ENCODE measurements at places on chromosomes 3 and 15.

DNA sequence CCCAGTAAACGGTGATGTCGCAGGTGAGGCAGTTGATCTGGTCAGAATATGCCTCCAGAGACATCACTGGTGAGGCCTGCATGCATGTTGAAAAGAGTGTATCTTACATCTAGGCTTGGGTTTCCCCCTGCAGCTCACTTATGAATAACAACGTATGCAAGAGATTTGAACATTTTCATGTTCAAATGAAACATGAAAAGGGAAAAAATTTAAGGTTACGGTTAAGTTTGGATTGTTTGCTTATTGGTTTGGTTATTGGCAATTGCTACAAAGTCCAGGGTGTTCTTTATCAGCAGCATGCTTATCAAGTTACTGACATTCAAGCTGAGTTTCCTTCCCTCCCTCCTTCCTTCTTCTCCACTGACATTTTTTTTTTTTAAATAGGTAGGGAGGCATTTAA is 123.2 kb downstream of the IGF1R start:
- DNase-seq = no peak

GRCh38 chr3:180626844-180627243 is 24.9 kb downstream of the TTC14 start:
- DNase-seq = no peak

DNA sequence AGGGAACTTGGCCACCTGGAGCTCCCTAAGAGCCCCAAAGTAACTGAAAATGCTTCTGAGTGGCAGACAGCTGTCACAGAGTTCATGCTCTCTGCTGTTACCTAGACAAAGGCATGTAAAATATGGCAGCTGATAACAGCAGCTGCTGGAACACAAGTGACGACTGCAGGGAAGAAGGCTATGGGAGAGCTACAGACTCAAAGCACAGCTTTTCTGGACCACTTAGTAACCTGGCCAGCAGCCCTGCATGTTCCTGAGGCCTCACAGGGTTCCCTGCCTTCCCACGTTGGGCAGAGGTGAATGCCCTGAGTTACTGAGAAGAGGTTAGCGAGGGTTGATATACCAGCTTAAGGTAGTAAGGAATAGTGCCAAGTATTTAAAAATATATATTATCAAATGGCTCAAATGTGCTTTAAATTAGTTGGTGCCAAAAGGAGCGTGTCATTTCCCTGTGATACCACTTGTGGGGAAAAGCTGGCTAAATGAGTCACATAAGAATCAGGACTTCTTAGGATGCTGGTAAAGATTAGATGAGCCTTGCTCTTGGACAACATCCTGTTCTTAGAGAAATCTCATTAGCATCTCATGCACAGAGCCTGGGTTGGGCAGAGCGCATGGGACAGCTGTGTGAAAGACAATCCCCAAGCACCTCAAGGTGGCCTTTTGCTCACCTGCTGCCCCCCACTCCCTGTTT is 76.4 kb upstream of the SCN5A start:
- peak; percentile 4 for DNase-seq

DNA sequence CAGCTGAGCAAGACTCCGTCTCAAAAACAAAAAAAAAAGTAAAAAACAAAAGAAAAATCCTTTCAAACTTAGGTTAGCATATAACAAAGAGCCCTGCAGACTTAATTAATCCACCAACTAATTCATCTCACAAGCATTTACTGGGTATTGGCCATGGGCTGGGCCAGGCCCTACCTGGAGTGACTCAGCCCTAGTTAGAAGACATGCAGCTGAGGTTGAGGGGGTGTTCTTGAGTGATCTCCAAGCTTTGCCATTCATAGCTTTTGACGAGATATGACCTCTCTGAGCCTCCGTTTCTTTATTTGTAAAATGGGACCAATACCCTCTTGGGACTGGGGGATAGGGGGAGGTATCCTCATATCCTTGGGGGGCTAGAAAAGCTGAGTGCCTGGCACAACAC is 7.8 kb downstream of the FBXL22 start:
- DNase-seq = no peak

DNA sequence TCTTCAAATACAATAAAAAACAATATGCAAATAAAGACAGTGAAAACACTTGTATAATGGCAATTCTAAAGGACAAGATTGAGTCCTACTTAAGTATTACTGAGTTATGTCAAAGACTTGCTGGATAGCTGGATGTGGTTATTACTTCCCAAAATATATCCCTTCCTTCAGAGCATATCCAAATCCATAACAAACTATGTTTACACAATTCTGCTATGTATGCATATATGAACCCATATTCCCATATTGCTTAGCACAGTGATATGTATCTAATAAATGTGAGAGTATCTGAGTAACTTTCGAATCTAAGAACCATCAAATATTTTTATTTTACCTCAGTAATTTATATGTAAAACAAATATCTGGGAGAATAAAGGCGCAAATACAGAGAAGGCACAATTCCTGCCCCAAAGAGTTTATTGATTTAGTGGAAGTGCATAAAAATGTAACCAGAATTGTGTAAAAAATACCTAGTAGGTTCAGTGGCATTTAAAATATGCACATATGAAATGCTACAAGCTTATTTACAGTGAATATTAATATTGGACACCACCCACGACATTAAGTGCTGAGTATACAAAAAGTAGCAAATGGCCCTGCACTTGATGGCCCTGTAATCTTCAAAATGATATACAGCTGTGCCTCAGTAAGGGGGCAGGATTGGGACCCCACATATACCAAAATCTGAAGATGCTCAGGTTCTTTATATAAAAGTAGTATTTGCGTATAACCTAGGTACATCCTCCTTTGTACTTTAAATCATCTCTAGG is 37.1 kb downstream of the TMEM212 start:
- no peak for DNase-seq

DNA sequence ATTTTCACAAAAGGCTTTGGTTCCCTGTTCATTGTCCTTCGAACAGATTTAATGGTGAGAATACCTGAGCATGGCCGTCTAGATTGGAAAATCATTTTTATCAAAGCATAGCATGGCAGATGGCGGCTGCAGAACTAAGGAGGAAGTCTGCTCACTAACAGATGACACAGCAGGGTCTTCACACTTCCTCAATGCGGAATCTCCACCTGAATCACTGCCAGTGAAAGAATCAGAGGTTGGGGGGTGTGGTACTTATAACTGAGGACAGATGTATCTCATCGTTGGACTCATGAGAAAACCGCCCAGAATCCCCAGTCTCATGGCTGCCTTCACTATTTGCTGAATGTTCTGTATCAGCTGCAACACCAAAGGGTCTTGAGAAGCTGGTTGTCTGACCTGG is 31.6 kb upstream of the PYGO1 start:
- peak; percentile 9 for DNase-seq

DNA sequence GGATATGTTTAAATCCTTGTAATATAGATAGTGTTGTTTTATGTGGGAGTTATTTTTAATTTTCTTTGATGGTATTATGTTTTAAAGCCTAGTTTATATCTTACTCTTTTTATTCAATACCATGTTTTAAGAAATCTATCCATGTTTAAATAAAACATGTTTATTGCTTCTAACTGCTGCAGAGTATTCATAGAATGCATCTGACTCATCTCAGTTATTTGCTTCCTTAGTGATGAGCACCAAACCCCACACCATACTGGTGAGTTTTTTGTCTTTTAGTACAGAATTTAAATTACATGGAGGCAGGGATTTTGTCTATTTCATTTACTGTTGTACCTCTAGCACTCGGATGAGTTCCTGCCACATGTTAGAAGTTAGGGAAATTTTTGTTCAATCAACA is 209.2 kb downstream of the NSUN3 start:
- no peak for DNase-seq

DNA sequence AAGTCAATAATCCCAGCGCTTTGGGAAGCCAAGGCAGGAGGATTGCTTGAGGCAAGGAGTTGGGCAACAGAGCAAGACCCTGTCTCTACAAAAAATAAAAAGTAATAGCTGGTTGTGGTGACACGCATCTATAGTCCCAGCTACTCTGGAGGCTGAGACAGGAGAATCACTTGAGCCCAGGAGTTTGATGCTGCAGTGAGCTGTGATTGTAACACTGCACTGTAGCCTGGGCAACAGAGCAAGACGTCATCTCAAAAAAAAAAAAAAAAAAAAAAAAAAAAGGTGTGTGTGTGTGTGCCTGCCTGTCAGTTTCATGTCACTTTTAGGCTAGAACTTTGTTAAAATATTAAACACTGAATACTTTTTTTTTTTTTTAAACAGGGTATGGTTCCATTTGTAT is 28.4 kb downstream of the DNAJC19 start:
- DNase-seq = no peak

DNA sequence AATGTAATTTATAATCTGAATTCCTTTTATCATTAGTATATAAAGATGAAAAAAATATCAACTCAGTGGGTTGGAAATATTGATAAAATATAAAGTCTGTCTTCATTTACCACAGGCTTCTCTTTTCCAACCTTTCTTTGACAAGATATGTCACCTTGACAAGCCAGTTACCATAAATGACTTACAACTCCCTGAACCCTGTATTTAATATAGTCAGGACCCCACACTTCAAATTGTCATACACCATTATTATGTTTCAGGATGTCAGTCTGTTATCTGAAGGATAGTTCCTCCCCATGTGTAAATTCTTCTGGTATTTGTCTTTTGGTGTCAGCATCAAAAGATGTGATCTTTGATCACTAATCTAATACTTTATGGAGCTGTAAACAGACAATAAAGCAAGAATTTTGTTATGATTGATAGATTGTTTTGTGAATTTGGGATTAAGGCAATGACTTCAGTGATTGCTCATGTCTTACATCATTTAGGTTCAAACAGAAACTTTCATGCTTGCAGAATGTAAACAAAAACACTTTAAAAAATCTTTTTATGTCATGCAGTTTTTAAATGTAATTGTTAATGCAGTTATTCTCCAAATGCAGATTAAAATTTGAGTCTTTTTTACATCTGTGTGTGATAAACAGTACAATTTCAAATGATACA is 503.5 kb upstream of the BCHE start:
- DNase-seq = no peak

DNA sequence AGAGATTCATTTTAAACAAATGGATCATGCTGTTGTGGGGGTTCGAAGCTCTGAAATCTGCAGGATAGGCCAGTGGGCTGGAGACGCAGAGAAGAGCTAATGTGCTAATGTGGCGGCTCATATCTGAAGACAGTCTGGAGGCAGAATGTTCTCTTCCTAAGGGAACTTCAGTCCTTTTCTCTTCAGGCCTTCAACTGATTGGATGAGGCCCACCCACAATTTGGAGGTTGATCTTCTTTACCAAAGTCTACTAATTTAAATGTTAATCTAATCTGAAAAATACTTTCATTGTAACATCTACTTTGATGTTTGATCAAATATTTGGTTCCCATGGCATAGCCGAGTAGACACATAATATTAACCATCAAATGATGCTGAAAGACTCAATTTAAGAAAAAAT is 940.2 kb downstream of the ROBO1 start:
- no peak for DNase-seq

DNA sequence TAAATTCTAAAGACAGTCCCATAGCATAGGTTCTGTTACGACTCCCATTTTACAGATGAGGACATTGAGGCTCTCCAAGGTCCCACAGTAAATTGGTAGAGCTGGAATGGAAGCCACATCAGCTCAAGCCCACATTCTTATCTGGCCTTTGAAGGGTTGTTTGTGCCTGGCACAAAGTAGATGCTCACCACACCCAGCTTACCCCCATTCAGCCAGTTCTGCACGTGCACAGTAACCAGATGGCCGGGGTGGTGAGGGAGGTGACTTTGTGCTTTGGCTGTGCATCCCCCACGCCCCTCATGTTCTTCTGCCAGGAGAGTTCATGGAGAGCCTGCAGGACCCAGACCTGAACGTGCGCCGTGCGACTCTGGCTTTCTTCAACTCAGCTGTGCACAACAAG is 16.2 kb downstream of the RPL32 start:
- no peak for DNase-seq

DNA sequence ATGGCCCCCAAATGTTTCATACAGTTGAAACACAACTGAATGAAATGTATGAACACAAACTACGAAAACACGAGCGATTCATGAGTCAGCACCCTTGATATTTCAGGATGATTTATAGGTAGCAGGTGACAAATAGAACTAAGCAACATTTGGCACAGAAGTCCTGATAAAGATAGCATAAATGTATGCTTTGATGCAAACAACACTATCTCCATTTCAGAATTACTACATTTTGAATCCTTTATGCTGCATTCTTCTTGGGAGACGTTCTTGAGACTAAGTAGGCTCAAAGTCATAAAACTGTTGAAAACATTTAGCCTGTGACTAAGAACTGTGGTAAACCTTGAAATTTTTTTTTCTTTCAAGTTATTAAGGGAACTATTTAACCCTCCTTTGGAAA is 200.3 kb upstream of the ICE2 start:
- no peak for DNase-seq

DNA sequence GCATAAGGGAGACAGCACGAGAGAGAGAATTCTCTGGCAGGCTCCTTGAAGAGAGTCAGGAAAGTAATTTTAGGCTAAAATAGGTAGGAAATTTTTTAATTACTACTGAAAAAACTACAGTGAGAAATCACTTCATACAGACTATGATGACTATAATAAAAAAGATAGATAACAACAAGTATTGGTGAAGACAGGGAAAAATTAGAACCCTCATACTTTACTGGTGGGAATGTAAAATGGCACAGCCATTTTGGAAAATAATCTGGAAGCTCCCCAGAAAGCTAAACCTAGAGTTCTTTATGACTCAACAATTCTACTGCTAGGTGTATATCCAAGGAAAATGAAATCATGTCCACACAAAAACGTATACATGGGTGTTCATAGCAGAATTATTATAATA is 2.1 kb upstream of the HDC start:
- no peak for DNase-seq

DNA sequence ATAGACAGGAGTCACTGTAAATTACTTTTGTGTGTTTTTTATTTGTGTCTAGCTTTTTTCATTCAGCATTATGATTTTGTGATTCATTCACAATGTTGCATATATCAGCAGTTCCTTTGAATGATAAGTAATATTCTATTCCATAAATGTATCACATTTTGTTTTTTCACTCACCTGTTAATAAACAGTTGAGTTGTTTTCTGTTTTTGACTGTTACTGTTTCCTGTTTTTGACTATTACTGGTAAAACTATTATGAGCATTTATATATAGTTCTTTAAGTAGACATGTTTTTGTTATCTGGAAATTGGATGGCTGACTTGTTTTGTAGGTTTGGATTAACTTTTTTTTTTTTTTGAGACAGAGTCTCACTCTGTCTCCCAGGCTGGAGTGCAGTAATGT is 138.4 kb downstream of the RSRC1 start:
- no peak for DNase-seq

- DNase-seq = no peak
These were observed 237.7 kb downstream of the AGBL1 start for GRCh38 chr15:86317384-86317740.

- no peak for DNase-seq
These were observed 41.0 kb downstream of the CD200 start for GRCh38 chr3:112373924-112374323.

- no peak for DNase-seq
These were observed 196.7 kb upstream of the ADAMTS9 start for GRCh38 chr3:64884536-64884935.

- DNase-seq = no peak
These were observed 1359.8 kb downstream of the ZPLD1 start for GRCh38 chr3:103794656-103795055.

- no peak for DNase-seq
These were observed 397.0 kb downstream of the EPHA3 start for GRCh38 chr3:89504432-89504831.

- no peak for DNase-seq
These were observed 93.4 kb downstream of the PRICKLE2 start for GRCh38 chr3:64131725-64132469.
